ENCODE measurements at places on chromosomes 4 and X.

DNA sequence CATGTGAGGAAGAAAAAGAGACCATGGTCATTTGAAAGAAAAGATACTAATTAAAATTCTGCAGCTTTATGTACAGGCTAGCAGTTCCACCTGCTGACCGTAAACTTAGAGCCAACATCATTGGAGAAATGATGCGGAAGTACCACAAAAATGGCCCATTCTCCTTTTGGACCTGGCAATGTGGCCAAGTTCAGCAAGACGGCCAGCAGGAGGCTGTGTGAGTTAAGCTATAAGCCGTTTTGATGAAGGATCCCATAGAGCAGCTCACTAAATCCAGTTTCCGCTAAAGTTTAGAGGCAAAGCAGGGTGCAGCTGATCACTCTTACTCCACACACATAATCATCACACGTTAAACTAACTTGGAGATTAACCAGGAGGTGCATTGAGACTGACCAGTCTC, 133.8 kb downstream of the LDB2 start:
- peak; percentile 37 for DNase-seq

DNA sequence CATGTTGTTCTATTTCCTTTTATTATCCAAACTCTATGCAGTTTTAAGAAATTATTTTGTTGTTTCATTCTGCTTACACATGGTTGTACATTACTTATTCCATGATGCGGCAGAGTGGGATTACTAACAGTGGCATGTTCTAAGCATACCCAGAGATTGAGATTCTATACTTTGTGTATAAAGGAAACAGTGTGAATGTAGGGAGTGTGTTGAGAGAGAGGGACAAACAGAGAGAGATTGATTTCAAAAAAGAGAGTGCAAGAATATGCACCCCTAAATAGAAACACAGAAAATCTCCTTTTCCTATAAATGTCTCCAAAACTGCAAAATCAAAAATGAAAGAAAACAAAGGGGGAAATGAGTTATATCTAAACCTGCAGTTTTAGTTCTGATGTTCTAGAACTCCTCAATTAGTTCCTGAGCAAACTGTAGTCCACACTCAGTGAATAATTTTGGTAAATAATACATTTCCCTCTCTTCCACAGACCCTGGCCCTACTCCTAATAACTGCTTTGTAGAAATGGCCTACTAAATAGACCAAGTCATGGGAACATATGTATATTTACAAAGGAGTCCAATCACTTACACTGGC, 31.0 kb downstream of the SLC9B1 start:
- DNase-seq: no peak

GRCh38 chr4:77022560-77023179, 53.1 kb downstream of the CCNI start:
- DNase-seq: peak; percentile 95

DNA sequence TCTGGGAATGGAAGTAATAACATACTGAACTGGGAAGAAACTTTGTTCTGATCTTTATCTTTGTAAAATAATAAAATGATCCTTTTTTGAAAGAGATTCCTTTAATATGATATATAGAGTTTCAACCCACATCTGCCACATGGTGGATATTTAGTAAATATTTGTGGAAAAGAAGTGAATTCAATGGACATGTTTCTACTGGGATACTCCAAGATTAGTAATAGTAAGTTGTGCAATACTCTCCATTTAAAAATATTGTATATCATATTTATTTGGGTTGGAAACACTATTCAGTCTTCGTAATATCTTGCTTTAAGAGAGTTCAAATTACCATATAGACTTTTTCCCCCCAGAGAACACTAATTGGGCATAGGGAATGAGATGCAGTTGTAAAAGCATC, 17.8 kb upstream of the ARSJ start:
- DNase-seq: no peak

- DNase-seq: peak; percentile 71
Observed at GRCh38 chr4:114208574-114209151, 229.2 kb upstream of the ARSJ start.

DNA sequence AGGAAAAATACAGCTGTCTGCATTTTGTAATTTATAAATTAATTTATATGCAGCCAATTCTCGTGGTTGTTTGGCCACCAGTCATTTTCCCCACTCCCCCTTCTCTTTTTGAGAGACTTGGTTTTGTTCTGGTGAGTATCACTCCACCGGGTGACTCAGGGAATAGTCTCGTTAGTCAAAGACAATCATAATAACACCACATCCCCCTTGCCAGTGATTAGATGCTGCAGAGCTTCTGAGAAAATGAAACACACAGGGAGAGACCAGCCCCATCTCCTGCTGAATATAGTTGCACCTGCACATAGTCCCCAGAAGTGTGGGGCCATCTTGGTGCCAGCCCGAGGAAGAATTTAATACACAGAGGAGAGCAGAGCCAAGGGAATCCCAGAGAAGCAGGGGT, 8.0 kb upstream of the FNIP2 start:
- DNase-seq: peak; percentile 73

- no peak for DNase-seq
Observed at GRCh38 chrX:103550415-103551051, 31.2 kb upstream of the RAB40A start.

- DNase-seq: no peak
Observed at GRCh38 chr4:124189545-124189944, 523.0 kb downstream of the ANKRD50 start.

DNA sequence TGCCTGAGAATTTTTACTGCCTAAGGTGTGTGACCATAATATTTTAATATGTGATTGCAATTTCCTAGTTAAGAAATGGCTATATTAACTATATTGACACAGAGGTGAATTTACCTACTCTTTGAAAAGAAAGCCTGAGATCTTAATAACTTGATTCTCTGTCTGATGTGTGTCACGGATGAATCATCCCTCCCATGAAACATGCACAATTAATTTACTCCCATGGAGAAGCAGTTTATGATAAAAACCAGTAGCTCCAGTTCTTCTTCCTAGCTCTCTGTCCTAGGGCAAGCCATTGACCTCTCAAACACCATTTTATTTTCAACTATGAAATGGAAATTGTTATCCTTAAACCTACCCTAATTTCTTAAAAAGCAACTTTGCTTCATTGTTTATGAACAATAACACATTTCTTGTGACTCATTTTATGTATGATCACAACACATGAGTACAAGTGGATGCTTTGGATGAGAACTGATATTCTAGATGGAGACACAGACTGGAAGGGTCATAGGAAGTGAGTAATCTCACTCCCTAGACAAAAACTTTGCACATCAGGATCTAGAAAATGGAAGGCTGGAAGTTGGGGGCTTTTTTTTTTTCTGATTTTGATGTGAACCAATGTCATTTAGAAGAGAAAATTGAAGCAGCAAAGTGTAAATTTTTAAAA, 438.3 kb downstream of the GPAT3 start:
- DNase-seq: peak; percentile 6

DNA sequence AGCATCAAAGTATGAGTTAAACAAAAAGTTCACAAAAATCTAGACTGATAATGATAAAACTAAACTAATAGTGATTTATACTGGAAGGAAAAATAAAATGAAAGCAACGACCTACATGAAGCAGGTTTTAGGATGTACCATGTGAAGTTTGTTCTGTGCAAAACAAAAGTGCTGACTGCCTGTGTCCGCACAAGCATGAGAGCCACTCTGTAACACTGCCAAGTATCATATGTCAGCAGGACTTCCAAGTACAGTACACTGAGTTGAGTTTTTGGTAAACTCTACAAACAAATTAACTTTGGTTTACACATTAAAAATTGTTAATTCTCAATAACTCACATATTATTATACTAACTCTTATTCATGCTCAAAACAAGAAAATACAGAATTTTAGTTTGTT, 459.0 kb downstream of the PDGFC start:
- DNase-seq: peak; percentile 14

GRCh38 chr4:157792716-157793115, 380.1 kb downstream of the GASK1B start:
- DNase-seq: no peak

- DNase-seq: no peak
Observed at GRCh38 chr4:39526765-39527295, 409 bp downstream of the UGDH start.

DNA sequence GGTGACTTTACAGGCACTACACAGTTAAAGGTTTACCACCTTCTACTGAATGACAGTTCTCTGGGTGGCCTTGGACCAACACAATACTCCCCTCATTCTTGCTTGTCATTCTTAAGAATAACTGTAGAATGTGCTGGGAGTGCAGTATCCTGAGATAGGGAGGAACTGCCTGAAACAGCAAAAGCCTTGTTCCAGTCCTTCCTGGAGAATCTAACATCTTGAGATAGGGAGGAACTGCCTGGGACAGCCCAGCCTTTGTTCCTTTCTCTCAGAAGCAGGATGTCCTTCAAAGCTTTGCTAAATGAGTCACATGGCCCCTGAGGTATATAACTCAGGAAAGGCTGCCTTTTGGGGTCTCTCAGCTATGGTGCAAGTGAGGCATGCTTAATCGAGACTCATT, 145.7 kb upstream of the MBNL3 start:
- no peak for DNase-seq

DNA sequence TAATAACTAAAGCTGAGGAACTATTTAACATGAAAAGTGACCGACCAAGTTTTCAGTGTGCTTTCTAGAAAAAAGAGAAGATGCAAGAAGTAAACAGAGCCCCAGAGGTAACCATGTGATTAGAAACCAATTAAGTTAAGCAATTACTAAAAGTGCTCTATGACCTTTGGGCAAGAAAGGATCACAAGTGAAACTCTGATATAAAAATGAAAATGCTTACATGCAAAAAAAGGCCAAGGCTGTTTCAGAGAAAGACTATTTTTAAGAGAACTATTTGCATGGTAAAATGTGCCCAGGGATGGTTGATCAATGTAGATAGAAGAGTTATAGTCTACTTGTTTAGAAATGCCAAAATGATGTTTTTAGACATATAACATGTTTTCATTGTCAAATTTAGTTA, 22.0 kb downstream of the KLHL15 start:
- DNase-seq: no peak

GRCh38 chr4:110624904-110625494, 2.1 kb upstream of the PITX2 start:
- DNase-seq: no peak

GRCh38 chr4:83125738-83126141, 11.2 kb upstream of the PLAC8 start:
- DNase-seq: no peak

GRCh38 chrX:113399506-113400192, 559.0 kb upstream of the AMOT start:
- DNase-seq: peak; percentile 1

DNA sequence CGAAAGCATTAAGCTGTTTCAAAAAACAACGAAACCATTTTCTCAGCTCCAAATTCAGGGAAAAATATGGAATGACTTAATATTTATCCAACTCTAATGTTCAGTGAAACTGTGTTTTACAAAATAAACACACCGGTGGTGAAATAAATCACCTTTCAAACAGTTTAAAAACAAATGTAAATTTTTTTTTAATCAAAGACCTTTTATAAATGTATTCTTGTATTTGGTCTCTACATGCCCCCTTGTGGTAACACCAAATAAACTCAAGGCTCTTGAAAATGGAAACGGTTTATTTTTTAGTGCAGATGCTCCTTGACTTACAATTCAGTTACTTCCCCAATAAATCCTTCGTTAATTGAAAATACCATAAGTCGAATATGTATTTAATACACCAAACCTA, 45.8 kb upstream of the ITM2A start:
- DNase-seq: no peak

DNA sequence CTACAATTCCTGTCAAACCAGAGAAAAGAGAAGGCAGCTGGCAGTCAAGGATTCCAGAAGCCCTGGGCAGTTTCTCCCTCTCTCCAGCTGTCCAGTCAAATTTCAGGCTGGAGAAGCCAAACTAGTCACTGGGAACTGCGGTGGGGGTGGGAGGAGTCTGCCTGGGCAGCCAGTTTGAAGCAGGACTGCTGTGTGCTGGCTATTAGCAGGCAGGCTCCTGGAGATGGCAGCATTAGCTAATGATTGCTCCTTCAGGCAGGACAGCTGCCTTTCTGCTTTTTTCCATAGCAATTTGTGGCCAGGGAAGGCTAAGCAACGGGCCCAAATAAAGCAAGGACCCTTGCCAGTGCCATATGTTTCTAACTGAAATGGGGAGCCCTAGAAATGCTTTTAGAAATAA, 44.7 kb upstream of the FGF13 start:
- peak; percentile 0 for DNase-seq

DNA sequence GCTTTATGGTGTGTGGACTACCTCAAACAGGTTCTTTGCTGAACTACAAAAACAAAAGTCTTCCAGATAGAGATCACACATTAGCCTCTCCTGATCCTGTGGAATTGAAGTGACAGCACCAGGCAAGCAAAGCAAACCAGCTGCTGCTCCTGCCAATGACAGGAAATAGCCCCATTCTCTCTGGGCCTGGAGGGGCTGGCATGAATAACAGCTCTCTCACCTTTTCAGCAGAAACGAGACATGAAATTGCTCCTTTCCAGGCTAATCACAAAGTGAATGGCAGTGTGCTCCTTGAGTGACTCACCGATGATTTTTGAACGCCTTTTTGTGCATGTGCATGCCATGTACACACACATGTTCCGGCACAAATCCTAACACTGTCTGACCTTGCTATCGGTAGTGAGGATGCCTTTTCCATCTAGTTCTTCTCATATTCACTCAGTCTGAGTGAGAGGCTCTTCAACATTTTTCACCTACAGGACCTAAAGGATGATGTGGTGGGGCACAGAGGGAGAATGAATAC, 24.4 kb downstream of the MFAP3L start:
- DNase-seq: no peak

GRCh38 chr4:166324321-166324720, 451.3 kb downstream of the TLL1 start:
- DNase-seq: peak; percentile 32

- no peak for DNase-seq
Observed at GRCh38 chr4:139817657-139818452, 152.2 kb downstream of the MGST2 start.

- DNase-seq: no peak
Observed at GRCh38 chr4:114807357-114807756, 208.8 kb downstream of the UGT8 start.

DNA sequence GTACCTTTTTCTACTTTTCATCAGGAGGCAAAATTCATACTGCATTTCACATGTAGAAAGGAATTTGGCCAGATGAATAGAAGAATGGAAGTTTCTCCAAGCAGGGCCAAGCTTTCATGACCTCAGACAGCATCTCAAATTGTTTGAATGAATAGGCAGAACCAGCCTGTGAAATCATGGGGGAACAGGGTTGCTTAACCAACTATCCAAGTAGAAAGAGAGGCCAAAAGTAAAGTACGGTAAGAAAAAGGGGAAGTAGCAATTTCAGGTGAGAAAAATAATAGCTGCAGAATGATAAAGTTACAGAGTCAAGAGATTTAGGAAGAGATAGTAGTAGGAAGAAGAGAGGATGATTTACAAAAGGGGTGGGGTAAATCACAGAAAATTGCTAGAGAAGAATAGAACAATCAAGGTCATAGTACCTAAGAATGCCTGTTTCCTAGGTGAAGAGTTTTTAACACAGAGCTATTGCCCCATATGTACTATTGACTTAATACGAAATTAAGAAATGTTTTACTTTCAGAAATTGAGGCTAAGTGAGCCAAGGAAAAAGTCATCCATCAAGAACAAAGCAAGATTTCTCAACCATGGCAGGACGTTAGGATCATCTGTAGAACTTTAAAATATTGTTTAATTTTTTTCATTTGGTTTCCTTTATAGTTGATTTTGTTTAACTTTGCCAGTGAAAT, 177.1 kb upstream of the TET2 start:
- DNase-seq: no peak

GRCh38 chr4:16227462-16227868, 1.2 kb upstream of the TAPT1 start:
- DNase-seq: peak; percentile 29

GRCh38 chr4:88275516-88275915, 8.8 kb downstream of the PPM1K start:
- peak; percentile 80 for DNase-seq

Data from EH (cell line).